ENCODE measurements at places on chromosomes 11 and 22. TPM values are rescaled to one million over a fixed set of nuclear protein-coding genes. Genes with fewer than 3 reads are reported as not detected.

- no peaks in the 10 kb centered on the region for H3K36me3 ChIP-seq
- H3K4me1 ChIP-seq = no peaks in the 10 kb centered on the region
- DNase-seq = no peak
- no peak overlapping the region for H3K4me3 ChIP-seq
- no peak overlapping the region for H3K27ac ChIP-seq
Measured at GRCh38 chr11:96361778-96362177, 18.8 kb upstream of the MAML2 start.

DNA sequence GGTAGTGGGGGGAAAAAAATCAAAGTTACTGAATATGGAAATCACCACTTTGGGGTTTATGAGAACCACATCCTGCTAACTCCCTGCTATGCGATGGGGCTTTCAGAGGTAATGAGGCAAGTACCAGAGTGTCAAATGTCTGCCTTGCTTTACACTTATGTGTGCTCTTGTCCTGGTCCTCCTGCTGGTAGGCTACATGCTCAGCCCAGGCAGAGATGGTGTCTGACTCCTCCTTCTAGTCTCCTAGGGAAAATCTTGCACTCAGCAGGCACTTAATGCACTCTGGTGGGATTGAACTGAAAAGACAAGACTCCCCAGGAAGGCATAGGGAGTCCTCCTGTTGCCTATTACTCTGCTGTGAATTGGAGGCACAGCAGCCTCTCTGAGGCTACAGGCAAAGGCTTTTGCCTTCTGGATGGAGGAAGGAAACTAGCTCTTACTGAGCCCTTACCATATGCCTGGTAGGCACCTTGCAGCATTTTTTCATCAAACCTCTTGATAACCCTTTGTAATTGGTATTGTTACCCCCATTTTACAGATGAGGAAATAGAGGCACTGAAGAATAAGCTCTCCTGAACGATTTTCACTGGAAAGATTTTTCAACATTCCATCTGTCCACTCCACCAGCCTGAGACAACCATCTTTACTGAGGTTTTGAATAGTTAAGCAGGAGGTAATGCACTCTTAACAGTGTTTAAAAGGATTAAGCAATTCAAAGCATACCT lies 132.1 kb upstream of the PAX6 start:
- no peak overlapping the region for H3K4me3 ChIP-seq
- H3K27ac ChIP-seq = no peak overlapping the region
- H3K27me3 ChIP-seq = no peaks in the 10 kb centered on the region
- H3K4me1 ChIP-seq = no peaks in the 10 kb centered on the region
- no peaks in the 10 kb centered on the region for H3K36me3 ChIP-seq
- no peak for DNase-seq

DNA sequence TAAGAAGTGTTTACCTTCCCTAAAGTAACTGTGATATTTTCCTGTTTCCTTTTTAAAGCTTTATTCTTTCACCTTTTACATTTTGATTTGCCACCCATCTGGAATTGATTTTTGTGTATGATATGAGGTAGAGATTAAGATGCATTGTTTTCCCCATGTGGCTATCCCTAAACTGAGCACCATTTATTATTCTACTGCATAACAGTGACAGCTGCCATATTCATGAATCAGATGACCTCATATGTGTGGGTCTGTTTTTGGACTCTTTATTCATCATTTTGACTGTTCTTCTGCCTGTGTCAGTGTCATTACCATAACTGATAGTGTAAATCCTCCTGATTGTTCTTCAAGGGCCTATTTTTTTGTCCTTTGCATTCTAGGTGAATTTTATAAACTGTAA lies 50.8 kb downstream of the HIPK3 start:
- no peak overlapping the region for H3K27ac ChIP-seq
- H3K4me1 ChIP-seq = peaks cover 3% of the 10 kb centered on the region
- no peaks in the 10 kb centered on the region for H3K36me3 ChIP-seq
- no peak overlapping the region for H3K4me3 ChIP-seq

GRCh38 chr22:47030143-47030661 lies 267.8 kb downstream of the TBC1D22A start:
- peak overlapping the region; percentile 30 for H3K27ac ChIP-seq
- no peaks in the 10 kb centered on the region for H3K27me3 ChIP-seq
- H3K4me3 ChIP-seq = no peak overlapping the region
- H3K4me1 ChIP-seq = peaks cover 8% of the 10 kb centered on the region

DNA sequence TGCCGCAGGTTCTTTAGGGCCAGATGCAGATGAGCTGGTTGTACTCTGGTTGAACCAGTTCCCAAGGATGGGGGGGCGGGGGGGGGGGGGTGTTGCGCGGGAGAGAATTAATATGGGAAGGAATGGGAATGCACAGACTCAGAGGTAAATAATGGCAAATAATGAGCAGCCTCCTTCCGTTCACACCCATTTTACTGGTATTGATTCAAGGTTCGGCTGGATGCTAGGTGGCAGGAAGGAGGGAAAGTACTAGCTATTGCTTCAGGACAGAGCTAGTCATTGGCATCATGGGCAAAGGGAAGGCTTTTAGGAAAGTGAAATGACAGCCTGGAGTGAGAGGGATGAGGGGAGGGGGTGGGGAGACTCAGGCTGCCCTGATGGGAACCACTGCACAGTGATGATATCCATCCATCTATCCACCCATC lies at the start of gene VSTM5:
VSTM5 (minus strand) TSS at position 25 of the 425 bp plus-strand sequence. CDS start 116 bp downstream, outside the sequence.
- no peaks in the 10 kb centered on the region for H3K4me1 ChIP-seq
- H3K4me3 ChIP-seq = peak within 1 kb of the TSS; percentile 39
- no peak for DNase-seq
- H3K36me3 ChIP-seq = no peaks in the 10 kb centered on the region

DNA sequence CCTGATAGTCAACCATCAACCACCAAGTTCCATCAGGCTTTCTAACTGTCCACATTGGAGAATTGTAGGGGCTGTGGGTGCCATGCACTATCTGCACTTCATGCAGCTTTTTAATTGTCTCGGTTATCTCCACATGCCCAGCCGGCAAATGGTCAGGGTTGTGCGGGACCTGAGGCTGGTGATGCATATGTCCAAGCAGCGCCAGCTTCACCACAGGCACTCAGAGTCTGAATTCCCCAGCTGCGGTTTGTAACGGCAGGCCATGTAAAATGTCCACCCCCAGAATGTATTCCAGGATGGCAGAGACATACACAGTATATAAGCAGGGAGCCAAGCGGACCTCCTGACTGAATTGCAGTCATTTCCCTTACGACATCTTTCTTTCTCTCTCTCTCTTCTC lies 435.6 kb downstream of the DYNC2H1 start:
- H3K27ac ChIP-seq = no peak overlapping the region
- no peak for DNase-seq
- no peaks in the 10 kb centered on the region for H3K36me3 ChIP-seq
- H3K27me3 ChIP-seq = no peaks in the 10 kb centered on the region
- H3K4me1 ChIP-seq = no peaks in the 10 kb centered on the region

- no peak overlapping the region for H3K27ac ChIP-seq
- H3K36me3 ChIP-seq = no peaks in the 10 kb centered on the region
Measured at GRCh38 chr11:93904716-93905115, 54.3 kb upstream of the VSTM5 start.

GRCh38 chr11:112537846-112538330 lies 277.2 kb upstream of the PLET1 start:
- DNase-seq = no peak
- no peak overlapping the region for H3K27ac ChIP-seq
- H3K4me3 ChIP-seq = no peak overlapping the region
- H3K36me3 ChIP-seq = no peaks in the 10 kb centered on the region

DNA sequence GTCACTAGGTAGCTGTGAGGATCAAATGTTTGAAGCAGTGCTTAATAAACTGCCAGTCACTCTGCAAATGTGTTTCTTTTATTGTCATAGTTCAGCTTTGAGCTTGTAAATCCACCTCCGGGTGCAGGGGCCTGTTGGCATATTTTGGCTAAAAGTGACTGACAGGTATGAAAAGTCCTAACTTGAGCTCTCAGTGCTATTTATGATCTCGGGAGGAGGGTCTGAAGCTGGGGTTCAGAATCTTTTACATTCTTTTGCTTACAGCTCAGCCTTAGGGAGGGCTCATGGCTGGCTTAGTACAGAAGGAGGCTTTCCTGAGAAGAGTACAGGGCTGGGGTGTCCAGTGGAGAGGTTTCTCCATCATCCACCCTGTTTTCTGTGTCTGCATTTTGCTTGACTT lies 1.5 kb downstream of the ASPHD2 start:
- no peak overlapping the region for H3K27ac ChIP-seq
- no peak for DNase-seq
- no peaks in the 10 kb centered on the region for H3K36me3 ChIP-seq
- no peaks in the 10 kb centered on the region for H3K27me3 ChIP-seq
- H3K4me1 ChIP-seq = peaks cover 8% of the 10 kb centered on the region

- no peak overlapping the region for H3K27ac ChIP-seq
- H3K27me3 ChIP-seq = no peaks in the 10 kb centered on the region
- H3K4me3 ChIP-seq = no peak overlapping the region
- no peaks in the 10 kb centered on the region for H3K4me1 ChIP-seq
- DNase-seq = no peak
Measured at GRCh38 chr11:17415523-17416104, 27.2 kb upstream of the KCNJ11 start.

DNA sequence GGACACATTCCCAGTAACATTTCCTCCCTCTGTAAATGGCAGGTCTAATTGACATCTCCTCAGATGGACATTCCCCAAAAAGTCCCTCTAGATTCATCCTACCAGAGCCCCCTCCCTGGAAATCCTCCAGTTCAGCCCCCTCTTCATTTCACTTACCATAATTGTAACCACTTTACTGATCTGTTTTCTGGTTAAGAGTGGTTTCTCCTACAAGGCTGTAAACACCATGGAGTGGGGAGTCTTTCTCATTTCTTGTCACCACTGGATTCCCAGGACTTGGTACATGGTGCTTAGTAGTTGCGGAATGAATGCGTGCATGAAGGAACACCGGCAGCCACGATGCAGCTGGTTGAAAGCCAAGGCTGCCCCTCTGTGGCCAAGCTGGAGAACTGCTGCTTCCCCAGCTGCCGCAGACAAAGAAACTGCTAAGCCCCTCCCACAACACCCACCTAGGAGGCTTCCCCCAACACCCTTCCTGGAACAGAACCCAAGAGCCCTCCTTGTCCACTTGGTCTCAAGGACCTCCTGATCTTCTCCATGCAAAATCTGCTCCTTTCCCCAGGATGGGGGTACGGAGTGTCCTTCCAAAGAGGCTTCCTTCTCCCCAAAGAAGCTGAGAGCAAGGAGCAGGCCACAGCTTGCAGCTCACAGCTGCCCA lies 18.6 kb upstream of the SCARF2 start:
- H3K27ac ChIP-seq = no peak overlapping the region
- DNase-seq = peak; percentile 75

- peak overlapping the region; percentile 94 for H3K27ac ChIP-seq
- no peaks in the 10 kb centered on the region for H3K27me3 ChIP-seq
- H3K4me3 ChIP-seq = peak overlapping the region; percentile 69
- peaks cover 2% of the 10 kb centered on the region for H3K4me1 ChIP-seq
- no peaks in the 10 kb centered on the region for H3K36me3 ChIP-seq
Measured at GRCh38 chr11:95922536-95923438, 1.1 kb downstream of the MTMR2 start.

DNA sequence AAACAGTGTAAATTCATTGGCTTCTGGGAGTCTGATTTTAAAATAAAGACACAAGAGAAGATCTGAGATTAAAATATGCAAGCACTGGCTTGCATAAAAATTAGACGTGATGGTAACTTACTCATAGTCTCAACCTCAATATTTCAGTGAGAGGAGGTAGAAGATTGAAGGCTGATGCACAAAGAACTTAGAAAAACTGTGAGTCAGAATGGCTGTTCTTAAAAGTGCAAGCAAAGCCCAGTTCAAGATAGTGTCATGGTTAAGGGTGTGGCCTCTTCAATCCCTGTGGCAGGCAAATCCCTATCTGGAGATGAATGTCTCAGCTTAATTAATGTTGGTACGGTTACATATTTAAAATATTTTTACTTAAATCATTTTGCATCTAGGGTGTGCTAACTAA lies 33.6 kb upstream of the FIBIN start:
- DNase-seq = no peak
- H3K27ac ChIP-seq = no peak overlapping the region
- peaks cover 2% of the 10 kb centered on the region for H3K4me1 ChIP-seq
- H3K27me3 ChIP-seq = no peaks in the 10 kb centered on the region
- no peak overlapping the region for H3K4me3 ChIP-seq

GRCh38 chr22:47057916-47058585 lies 295.6 kb downstream of the TBC1D22A start:
- no peak for DNase-seq
- no peak overlapping the region for H3K27ac ChIP-seq
- H3K4me1 ChIP-seq = no peaks in the 10 kb centered on the region
- H3K27me3 ChIP-seq = no peaks in the 10 kb centered on the region
- H3K4me3 ChIP-seq = no peak overlapping the region

DNA sequence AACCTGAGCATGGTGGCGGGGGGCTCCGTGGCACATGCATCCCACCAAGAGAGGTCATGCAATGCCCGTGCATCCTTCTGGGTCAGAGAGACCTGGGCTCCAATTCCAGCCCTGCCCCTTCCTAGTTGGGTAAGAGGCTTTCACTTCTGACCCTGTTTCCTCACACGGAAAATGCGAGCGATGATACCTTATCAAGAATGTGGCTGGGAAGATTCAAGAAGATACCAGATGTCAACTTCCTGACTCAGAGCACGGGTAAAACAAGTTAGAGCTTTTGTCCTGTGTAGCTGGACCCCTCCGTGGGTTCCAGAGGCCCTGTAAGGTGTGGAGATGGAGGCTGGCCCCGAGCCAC lies 8.7 kb upstream of the DGKZ start:
- H3K27ac ChIP-seq = no peak overlapping the region
- DNase-seq = no peak
- no peaks in the 10 kb centered on the region for H3K36me3 ChIP-seq
- H3K4me3 ChIP-seq = no peak overlapping the region
- peaks cover 5% of the 10 kb centered on the region for H3K4me1 ChIP-seq

- H3K27ac ChIP-seq = no peak overlapping the region
- no peaks in the 10 kb centered on the region for H3K36me3 ChIP-seq
- DNase-seq = no peak
- H3K4me1 ChIP-seq = peaks cover 26% of the 10 kb centered on the region
Measured at GRCh38 chr22:33896575-33897447, 23.5 kb downstream of the LARGE1 start.

FGF4 gene
- total RNA-seq = not detected

UPK3A gene
- not detected for total RNA-seq

BIK gene
- 15.2 TPM for total RNA-seq

IL17REL gene
- total RNA-seq = 0.18 TPM

ARVCF gene
- total RNA-seq = 9.0 TPM

SCGB1A1 gene
- not detected for total RNA-seq

SOX10 gene
- 0.11 TPM for total RNA-seq

FAM180B gene
- total RNA-seq = not detected

CRYBB3 gene
- 0.69 TPM for total RNA-seq

Data from ovary (tissue), 10 donors.